Mucosa of descending colon (tissue), 3 donors: ENCODE measurements at places on chromosomes 2 and 18.
A peak's percentile ranks its signal among the peaks of the same experiment; 100 is the strongest.

DNA sequence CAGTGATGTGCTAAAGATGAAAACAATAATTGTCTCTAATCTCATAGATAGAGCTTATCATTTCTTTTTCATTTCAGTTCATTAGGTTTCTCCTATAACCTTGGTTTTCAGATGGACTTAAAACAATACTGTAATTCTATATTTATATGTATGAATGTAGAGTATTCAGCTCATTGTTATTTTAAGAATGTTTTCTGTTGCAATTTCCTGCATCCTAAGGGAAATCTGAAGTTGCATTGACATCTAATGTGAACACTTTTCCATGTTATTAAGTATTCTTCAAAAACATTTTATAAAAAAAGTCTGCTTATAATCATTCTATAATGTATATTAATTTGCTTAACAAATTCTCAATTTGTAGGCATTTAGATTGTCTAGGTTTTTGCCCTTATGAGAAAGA is 288.9 kb downstream of the XIRP2 start:
- DNase-seq, result no peak

GRCh38 chr18:46013484-46014189 is 46.5 kb upstream of the EPG5 start:
- DNase-seq, result no peak

- no peak for DNase-seq
Measured at GRCh38 chr18:31591628-31592027, at the start of gene TTR. TTR (plus strand) TSS chr18:31591877; CDS start chr18:31591903, 26 bp downstream.

DNA sequence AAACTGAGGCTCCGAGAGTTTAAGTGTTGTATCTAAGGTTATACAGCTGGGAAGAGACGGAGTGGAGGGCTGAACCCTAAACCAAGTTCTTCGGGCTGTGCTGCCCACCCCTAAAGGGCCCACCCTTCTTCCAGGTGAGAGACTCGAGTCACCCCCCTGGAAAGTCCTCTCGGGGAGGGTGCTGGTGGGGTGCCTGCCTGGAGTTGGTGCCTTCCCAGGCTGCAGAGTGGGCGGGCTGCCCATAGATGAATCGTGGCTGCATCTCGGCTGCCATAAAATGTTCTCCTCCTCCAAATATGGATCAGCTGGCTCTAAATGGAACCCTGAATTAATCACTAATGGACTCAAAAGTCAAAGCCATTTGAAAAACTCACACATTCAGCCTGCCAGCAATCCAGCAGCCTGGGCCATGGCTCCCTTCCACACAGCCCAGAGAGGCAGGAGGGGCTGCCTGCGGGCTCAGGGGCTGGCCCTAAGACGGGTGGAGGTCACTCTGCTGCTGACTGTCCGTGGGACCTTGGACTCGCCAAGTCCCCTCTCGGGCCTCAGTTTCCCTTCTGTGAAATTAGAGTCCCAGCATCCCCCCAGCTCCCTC is 7.7 kb downstream of the CIB4 start:
- no peak for DNase-seq

DNA sequence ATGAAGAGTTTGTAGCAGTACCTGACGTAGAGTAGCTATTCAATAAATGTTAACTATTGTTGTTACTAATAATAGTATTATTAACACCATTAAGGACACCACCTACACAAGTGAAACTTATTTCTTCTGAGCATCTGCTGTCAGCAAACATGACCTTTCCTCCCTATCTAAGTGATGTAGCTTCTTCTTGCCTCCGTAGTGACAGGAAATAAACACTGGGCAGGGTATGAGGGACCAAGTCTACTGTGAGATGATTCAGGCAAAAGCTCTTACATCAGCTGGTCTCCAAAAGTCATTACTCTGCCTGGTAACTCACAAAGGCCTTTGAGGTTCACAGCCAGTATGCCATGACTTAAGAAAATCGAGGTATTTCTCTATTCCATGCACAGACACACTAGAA is 750.5 kb downstream of the CPS1 start:
- DNase-seq, result no peak

DNA sequence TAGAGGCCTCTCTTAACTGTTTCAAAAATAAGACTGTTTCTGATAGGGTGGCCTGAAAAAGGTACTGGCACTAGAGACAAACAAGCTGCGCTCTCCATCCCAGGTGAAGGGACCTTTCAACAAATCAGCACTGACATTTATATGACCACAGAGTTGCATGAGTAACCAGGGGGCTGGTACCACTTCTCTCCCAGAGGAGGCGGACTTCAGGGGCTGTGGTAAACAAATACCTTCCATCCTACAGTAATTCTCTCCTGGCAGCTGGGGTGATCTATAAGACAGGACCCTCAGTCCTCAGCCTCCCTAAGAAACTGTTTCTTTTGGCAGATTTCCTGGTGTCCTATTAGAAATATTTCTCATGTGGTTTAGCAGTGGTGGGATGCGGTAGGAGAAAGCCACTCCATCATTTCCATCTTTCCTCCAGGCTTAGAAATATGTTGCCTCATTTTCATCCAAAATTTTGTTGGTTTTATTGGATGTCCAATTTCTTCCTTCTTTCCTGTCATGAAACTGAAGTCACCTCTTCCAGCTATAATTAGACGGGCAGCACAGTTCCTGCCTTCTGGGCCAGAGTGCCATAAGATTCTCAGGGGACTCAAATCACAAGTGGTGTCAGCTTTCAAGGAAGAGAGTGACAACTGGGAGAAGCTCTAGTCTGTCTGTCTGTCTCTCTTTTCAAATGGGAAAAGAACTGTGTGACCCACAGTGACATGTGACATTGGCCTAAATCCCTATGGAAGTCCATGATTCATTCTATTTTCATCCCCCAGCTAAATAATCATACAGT is 96.4 kb downstream of the CYRIA start:
- no peak for DNase-seq

- no peak for DNase-seq
Measured at GRCh38 chr2:54604871-54605270, 118.6 kb upstream of the EML6 start.

GRCh38 chr2:185456517-185456916 is 282.1 kb upstream of the FSIP2 start:
- DNase-seq, result no peak

DNA sequence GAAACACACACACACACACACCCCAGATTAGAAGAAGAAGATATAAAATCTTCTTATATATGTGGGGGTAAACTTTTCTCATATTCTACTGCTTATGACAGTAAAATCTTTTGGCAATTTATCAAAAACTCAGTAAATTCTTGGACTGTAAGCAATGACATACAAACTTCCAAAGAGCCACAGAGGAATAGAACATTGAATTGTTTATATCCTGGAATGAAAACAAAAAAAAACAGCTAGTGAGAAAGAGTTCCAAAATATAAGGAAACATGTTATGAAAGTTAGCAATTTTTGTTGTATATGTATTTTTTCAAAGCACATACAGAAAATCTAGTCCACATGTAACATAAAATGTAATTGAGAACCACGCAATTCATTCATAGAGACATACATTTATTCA is 764.9 kb downstream of the DSC3 start:
- DNase-seq, result no peak

GRCh38 chr2:223936862-223937326 is 8.2 kb downstream of the WDFY1 start:
- DNase-seq, result no peak

DNA sequence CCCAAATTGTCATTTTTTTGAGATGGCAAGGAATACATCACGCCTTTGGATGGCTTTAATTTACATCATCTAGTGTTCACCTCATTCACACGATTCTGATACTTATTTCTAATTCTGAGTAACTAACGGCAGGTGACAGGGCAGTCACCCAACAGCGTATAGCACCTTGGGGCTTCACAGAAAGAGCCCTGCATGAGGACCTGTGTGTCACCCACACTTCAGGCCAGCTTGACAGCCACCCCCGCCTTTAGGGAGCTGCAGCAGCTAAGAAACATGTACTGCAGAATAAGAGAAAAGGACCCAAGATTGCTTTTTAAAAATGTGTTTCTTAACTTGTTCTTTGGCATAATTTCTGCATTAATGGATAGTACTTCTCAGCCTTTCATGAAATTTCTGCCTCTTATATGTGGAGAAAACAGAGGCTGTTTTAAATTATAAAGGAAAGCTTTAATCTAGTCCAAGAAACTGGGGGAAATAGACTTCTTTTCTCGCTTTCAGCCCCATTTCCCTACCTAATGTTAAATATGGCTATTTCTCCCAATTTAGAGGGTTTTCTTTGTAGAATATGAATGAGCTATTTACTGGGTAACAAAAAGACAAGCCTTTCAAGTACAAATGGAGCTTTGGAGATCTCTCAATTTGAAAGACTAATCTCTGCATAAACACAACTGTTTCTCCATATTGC is 245.1 kb downstream of the LDLRAD4 start:
- DNase-seq, result no peak

DNA sequence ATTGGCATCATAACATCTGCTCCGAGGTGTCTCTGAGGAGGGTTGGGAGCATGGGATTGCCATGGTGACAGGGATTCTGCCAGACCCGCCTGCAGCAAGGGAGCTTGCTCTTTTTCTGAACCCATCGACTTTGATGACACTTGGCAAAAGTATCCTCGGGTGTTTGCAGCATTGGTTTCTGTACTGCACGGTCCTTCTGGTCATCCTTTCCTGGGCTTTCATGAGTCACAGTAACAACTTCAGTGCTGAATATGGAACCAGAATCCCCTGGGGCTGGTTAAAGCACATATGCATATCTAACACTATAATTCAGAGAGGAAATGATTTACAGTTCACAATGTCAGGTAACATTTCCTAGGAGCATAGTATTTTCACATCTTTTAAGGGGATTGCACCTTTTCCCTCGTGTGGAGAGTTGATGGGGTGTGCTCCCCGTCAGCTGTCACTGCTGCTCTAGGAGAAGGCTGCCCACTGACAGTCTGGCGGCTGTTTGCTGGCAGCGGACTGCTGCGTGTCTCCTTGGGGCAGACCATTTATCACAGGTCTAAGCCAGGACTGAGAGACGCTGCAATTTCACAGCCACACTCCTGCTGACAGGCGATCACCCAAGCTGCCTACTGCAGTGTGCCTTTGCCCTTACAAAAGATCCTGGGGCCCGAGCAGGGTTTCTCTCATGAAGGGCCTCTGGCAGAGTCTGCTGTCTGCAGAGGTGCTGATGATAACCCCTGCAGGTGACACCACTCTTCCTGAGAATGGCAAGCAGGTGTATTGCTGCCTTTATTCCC is 425.3 kb downstream of the THSD7B start:
- DNase-seq, result no peak

DNA sequence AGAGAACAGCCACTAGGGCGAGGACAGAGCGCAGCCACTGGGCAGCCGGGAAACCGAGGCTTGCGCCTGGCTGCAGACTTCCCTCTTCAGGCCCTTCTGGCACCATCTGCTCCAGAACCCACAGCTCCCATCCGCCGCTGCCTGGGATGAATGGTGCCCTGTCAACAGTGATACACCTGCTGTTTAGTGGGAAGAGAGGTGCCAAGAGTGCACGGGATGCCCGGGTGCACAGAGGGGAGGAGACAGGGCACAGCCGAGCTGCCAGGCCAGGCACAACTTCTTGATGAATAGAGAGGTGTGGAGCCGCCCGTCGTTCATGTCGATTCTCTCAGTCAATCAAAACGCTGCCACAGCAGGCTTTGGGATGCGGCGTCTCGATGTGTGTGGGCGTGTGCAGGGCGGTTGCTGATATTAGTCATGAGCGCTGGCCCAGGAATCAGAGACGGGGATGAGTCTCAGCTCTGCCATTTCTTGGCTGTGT is 39.5 kb downstream of the RRM2 start:
- DNase-seq, result no peak

- peak; percentile 46 for DNase-seq
Measured at GRCh38 chr18:3411854-3412268, 38.1 kb upstream of the TGIF1 start.
